Right atrium auricular region (tissue), 2 donors: ENCODE measurements at places on chromosomes 6 and 20.

DNA sequence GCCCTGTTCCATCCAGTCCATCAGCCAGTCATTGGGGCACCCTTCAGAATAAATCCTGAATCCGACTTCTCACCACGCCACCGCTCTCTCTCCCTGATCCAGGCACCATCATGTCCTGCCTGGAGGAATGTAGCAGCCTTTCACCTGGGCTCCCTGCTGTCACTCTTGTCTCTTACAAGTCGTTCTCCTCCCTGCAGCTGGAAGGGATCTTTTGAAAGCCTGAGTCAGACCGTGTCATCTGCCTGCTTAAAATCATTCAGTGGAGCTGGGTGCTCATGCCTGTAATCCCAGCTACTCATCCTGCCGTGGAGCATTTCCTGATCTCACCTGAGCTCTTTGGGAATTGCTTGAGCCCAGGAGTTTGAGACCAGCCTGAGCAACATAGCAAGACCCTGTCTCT is 19.2 kb upstream of the KCNG1 start:
- DNase-seq = no peak

GRCh38 chr6:156590482-156590881 is 186.7 kb upstream of the ARID1B start:
- DNase-seq = no peak

- DNase-seq = no peak
These were observed 14.0 kb downstream of the DCBLD1 start for GRCh38 chr6:117496383-117496990.

GRCh38 chr6:7656355-7656754 is 66.4 kb downstream of the SNRNP48 start:
- DNase-seq = no peak

DNA sequence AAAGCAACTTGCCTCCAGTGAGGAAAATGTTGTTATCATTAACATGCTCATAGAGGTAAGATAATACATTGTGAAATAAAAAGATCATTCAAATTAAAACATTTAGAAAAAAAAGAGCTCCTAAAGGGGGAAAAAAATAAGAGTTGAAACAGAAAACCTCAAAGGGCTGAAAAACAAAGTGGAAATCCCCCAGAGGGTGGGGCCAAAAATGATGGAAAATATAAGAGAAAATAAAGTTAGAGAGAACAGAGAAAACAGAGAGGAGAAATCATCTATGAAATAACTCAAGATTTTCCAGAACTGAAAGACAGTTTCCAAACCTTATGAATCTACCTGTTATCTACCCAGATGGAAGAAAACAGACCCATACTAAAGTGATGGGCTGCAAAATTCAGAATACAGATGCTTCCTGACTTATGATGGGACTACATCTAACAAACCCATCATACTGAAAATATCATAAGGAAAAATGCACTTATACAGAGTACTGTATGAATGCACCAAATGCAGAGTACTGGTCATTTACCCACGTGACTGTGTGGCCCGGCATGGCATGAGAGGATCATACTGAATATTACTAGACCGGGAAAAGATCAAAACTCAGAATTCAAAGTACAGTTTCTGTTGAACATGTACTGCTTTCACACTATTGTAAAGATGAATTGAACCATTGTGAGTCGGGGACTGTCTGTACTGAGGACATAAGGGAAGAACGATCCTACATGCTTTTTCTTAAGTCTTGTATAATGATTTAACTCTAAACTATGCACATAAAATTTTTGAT is 4.0 kb downstream of the ZBTB24 start:
- DNase-seq = no peak

- no peak for DNase-seq
These were observed 793.9 kb downstream of the QKI start for GRCh38 chr6:164208371-164208770.

DNA sequence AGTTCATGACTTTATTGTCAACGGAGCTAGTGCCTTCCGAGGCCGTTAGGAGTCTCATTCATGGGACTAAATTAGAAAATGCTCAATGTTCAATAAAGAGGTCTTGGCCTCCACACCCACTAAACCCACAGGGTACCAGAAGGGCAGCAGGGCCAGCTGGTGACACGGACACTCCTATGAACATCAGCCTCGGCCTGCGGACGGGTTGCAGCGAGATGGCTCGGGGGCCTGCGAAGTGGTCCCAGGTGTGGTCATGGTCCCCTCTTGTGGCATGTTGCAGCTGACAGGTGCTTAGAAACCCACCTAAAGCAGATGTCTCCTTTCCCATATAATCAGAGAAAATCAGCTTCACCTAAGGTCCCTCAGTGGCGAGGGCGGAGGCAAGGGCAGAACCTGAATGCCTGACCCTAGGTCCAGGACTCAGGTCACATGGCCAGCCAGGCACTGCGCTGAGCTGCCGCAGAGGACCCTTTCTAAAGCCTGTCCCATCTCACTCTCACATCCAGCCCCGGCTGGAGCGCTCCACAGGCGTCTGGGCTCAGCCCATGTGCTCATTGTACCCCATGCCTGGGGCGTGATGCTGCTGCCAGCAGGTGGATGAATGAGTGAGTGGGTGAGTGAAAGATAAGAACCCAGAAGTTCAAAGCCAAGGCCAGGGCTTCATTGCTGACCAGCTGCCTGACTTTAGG is 35.8 kb downstream of the NFATC2 start:
- no peak for DNase-seq
